ENCODE measurements at places on chromosomes 2 and 18.

DNA sequence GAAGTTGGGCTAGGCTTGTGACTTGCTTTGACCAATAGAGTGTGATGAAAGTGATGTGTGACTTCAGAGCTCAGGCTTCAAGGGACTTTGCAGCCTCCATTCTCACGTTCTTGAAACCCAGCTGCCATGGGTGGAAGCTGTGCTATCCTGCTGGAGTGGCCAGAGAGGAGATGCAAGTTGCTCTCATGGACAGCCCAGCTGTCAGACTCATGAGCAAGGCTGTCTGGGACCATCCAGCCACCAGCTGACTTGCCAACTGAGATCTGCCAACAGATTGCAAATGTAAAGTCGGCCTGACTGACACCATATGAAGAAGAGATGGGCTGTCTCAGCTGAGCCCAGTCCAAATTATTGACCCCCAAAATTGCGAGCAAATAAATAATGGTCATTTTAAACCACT is 226.4 kb upstream of the CXCR4 start:
- no peak for DNase-seq

GRCh38 chr2:98448441-98449145 is 3.9 kb downstream of the INPP4A start:
- DNase-seq = no peak

DNA sequence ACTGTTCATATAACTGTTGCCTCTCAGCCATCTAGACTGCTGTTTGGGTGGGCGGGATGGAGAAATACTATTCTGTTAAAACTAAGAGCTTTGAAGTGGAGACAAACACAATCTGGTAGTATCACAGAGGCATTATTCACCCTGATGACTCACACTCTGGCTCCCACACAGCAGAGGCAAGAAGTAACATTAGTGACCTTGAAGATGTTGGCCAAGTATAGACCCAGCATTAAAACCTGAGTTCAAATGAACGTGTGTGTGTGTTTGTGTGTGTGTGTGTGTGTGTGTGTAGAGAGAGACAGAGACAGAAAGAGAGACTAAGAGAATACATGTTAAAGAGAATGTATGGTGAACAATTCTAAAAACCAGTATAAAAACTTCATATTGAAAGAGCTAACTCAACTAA is 22.5 kb upstream of the ACVR1 start:
- DNase-seq = peak; percentile 31

DNA sequence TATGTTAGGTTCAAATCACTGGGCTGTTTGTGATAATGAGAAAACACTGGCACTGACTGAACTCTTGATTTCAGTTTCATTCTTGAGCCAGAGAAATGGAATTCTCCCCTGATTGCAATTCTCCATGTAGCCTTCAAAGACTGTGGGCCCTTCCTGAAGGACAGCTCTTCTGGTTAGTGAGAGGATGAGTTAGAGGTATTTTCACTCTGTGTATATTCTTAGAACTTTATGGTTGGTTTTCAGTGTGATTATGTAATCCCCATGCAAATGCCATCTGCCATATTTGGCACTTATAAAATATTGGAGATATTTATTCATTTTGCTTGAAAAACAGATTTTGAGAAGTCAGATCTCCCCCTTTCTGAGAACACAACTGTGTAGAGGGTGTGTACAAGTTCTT is 323.7 kb downstream of the SLC4A3 start:
- DNase-seq = no peak

GRCh38 chr2:60796573-60797509 is 40.8 kb downstream of the PAPOLG start:
- no peak for DNase-seq

- DNase-seq = no peak
Measured at GRCh38 chr2:212530991-212531390, 7.6 kb downstream of the ERBB4 start.

- no peak for DNase-seq
Measured at GRCh38 chr2:191250986-191251385, 5.8 kb downstream of the MYO1B start.

GRCh38 chr2:17813742-17814473 is 2.4 kb upstream of the MSGN1 start:
- no peak for DNase-seq

DNA sequence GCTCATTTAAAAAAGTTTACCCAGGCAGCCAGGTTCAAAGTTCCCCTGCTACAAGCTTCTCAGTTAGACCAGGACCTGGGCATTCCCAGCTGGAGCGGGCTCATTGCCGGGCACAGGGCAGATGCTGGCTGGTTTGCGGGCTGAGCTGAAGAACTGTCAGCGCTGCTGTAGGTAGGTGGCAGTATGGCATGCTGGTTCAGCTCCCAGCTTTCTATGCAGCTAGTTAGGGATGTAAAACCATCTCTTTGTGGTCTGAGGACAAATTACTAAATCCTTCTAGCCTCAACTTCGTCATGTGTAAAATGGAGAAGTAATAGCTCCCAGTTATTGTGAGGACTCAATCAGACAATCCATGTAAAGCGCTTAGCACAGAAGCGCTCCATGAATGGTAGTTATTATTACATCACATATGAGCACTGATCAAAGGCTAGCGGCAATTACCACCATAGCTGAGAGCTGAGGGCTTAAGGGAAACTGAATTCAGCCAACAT is 2.4 kb upstream of the LDLRAD4 start:
- DNase-seq = peak; percentile 30

- no peak for DNase-seq
Measured at GRCh38 chr2:68302281-68302875, 17.4 kb downstream of the CNRIP1 start.

GRCh38 chr2:230827774-230828271 is 36.9 kb upstream of the ITM2C start:
- DNase-seq = no peak

- DNase-seq = no peak
Measured at GRCh38 chr2:215410932-215411285, 25.0 kb downstream of the FN1 start.

- DNase-seq = no peak
Measured at GRCh38 chr2:197877038-197877437, 72.6 kb downstream of the PLCL1 start.

DNA sequence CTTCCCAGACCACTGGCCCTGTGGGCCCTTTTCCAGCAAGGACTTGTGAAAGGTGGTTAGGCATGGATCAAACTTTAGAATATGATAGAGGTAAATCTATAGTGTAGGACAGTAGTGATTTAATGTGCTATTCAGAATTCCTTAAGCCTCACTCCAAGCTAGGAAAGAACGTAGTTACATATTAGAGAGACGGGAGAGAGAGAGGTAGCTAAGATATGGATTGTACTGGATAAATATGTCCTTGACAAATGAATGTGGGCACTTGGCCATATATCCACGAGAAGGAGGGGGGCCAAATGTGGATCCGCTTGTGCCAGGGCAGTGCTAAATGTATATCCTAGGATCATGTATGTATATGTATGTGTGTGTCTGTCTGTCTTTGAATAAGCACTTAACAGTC is 6.5 kb downstream of the KCNJ3 start:
- DNase-seq = no peak
